ENCODE measurements at places on chromosomes 13 and 19. TPM values are rescaled to one million over a fixed set of nuclear protein-coding genes. Genes with fewer than 3 reads are reported as not detected.

DNA sequence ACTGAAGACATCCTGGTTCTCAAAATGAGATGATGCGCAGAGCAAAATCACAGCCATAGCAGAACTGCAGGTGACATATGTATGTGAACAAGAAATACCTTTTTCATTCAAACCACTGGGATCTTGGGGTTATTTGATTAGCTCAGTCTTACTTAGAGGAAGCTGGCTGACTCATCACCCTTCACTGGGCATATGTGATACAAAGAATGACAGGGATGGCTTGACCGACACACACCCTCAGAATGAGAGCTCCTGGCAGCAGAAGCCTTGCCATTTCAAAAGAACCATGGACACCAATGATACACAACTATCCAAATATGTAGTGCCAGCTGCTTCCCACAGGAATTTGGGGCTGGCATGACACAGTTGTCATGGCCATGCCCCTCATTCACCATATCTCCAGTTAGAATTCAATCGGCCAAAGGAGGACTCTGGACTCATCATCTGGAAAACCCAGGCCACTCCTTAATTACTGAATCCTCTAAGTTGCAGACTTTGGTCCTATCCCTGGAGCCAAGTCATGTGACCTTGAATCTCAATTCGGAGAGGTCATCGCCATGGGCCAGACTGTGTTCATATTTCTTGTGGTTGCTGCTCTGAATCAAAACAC lies 115.8 kb downstream of the KATNAL1 start:
- DNase-seq = no peak

Gene SCN1B
- total RNA-seq = 11.6 TPM

GRCh38 chr13:91698308-91698707 lies 299.9 kb downstream of the GPC5 start:
- no peak for DNase-seq

DNA sequence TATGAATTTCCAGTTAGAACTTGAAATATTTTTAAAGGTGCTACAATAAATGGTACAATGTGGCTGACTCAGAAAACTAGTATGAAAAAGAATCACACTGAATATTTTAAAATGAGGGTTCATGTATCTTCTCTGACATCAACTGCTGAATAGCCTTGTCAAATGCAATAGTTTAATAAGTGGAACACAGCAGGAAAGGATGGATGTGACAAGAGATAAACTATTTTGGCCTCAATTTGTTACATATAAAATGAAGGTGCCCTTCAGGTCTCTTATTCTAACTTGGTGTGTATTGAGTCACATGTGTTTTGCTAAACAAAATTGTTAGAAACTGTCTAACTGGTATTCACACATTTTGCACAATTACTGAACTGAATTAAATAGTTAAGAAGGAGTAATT lies 1018.4 kb upstream of the PCDH20 start:
- DNase-seq = no peak

DNA sequence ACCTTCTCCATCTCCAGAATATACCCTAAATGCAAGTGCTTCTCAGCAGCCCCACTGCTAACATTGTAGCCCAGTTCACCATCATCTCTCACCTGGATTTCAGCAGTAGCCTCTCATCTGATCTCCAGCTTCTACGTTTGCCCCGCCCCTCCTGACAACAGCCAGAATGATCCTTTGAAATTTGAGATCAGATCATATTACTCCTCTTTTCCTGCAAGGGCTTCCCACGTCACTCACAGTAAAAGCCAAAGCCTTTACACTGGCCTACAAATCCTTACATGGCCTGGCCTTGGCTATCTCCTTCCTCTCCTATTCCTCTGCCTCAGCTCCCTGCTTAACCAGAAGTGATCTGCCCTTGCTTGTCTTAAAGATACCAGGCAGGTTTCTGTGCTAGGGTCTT lies 94.3 kb upstream of the NBEA start:
- DNase-seq = no peak

Gene WDR62
- total RNA-seq = 0.95 TPM

Measured in omental fat pad (tissue), 4 donors.